ENCODE measurements at places on chromosomes 11 and 22.

DNA sequence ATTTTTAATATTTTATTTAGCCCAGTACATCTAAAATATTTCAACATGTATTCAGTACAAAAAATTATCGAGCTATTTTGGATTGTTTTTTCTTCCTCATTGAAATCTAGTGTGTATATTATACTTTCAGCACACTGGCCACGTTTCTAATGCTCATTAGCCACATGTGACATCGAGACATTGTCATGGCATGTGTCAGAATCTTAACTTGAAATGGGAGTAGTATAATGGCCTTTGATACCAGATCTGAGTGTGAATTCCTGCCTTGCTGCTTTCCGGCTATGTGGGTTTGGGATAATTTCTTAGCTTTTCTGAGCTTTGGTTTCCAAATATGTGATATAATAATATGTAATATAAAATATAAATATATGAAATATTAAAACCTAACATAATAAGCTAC, 54.3 kb downstream of the BCL2L13 start:
- peaks cover 28% of the 10 kb centered on the region for H3K36me3 ChIP-seq
- DNase-seq = no peak
- H3K4me3 ChIP-seq = no peak overlapping the region
- H3K27ac ChIP-seq = no peak overlapping the region

GRCh38 chr11:63510360-63511047, 4.6 kb downstream of the LGALS12 start:
- DNase-seq = no peak
- no peaks in the 10 kb centered on the region for H3K36me3 ChIP-seq
- H3K27ac ChIP-seq = no peak overlapping the region
- no peaks in the 10 kb centered on the region for H3K27me3 ChIP-seq
- no peak overlapping the region for H3K4me3 ChIP-seq
- peaks cover 28% of the 10 kb centered on the region for H3K4me1 ChIP-seq

DNA sequence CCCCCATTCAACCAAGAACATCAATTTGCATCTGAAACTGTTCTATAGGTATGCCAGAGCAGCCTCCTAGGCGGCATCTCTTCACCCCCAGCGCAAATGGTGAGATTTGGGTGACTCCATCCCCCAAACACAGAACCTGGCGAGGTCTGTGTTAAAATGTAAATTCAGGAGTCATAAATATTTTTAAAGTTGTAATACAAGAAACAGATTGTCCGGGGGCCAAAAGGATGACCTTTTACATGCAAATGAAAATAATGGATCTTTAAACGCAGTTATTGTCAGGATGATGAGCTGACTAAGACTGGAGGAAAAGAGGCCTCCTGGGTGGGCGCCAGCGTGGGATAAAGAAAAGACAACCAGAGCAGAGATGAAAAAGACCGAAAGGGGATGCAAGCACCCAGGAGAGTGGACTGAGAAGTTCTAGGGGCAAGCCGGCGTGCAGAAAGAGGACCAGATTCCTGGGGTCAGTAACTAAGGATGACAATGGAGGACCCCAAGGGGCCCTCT, 16.0 kb upstream of the ADA2 start:
- no peaks in the 10 kb centered on the region for H3K36me3 ChIP-seq
- no peak for DNase-seq
- H3K27ac ChIP-seq = no peak overlapping the region
- no peaks in the 10 kb centered on the region for H3K27me3 ChIP-seq
- H3K4me3 ChIP-seq = no peak overlapping the region

DNA sequence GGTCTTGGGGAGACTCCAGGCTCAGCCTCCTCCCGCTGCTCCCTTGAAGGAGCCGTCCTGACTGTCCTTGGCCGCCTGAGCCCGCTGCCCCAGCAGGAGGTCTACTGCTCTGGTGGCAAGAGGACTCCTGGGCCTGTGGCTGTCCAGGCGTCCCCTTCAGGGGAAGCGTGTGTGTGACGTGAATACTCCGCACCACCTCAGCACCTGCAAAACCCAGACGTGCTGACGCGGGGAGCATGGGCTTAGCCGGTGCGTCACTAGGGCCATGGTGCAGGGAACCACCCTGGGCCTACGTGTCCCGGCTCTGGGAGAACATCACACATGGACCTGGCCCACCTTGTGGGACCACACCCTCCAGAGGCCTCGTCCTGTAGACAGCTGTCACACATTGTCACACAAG, 30.2 kb upstream of the BRSK2 start:
- H3K36me3 ChIP-seq = no peaks in the 10 kb centered on the region
- no peak for DNase-seq
- H3K4me1 ChIP-seq = no peaks in the 10 kb centered on the region
- H3K27ac ChIP-seq = no peak overlapping the region
- peaks cover 17% of the 10 kb centered on the region for H3K27me3 ChIP-seq

GRCh38 chr11:68657021-68657780, 27.1 kb upstream of the GAL start:
- H3K27me3 ChIP-seq = peaks cover 26% of the 10 kb centered on the region
- no peak overlapping the region for H3K27ac ChIP-seq
- H3K4me3 ChIP-seq = no peak overlapping the region
- no peaks in the 10 kb centered on the region for H3K4me1 ChIP-seq
- H3K36me3 ChIP-seq = no peaks in the 10 kb centered on the region
- DNase-seq = no peak
